MV-4-11 (cell line): ENCODE measurements at places on chromosomes 12 and 14.

DNA sequence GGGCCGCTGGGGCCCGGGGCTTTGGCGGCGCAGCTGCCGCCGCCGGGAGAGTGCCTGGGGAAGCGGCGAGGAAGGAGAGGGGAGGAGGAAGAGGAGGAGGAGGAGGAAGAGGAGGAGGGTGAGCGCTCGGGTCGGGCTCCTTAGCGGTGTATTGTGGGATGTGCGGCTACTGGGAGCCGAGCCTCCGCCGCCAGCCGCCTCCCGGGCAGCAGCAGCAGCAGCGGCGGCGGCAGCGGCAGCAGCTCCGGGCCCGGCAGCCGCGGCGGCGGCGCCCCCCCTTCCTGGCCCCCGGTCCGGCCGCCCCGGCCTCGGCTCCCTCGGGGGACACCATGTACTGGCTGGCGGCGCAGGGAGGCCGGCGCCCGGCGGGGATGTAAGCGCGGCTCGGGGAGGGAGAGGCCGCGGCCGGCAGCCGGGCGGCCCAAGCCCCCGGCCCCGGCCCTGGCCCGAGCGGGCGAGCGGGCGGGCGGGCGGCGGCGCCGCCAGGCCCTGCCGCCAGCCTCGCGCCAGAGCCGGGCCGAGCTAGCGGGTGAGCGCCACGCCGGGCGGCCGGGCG lies at the start of gene SETD1B:
Gene SETD1B (plus strand): TSS at position 149 of the 556 bp plus-strand sequence. CDS start 729 bp downstream, outside the sequence.
- peak; percentile 66 for DNase-seq

DNA sequence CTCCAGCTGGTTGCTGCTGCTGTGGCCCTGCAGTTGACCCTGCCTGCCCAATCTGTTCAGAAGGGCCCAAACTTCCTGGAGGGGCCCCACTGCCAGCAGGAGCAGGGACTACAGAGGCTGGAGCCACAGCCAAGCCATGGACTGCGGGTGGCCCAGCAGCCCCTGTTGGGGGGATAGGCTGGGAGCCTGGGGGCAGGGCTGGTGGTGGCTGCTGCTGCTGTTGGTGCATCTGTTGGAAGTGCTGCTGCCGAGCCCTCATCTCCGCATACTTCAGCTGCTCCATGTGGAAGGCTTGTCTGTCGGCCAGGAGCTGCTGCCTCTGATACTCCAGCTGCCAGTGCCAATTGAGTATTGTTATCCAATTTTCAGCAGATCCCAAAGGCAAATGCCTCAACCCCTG lies 7.2 kb downstream of the MYL6 start:
- DNase-seq = no peak

DNA sequence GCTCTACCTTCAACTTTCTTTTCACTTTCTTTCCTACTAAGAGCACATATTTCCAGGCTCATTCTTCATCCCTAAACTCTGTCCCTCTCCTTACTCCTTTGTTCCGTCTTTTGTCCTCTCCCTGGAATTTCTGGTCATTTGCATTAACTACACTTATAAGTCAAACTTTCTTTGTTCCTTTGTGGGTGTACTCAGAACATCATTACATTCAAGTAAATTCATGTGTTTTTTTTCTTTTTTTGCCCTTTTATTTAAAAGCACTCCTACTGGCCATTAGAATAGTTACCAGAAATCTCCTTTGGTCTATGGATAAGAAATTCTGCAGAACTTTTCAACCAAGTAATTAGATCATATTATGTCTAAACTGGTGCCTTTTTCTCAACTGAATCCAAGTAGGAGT lies 802.6 kb downstream of the DIO2 start:
- DNase-seq = no peak

- no peak for DNase-seq
Measured at GRCh38 chr14:75470238-75470797, 42.5 kb downstream of the JDP2 start.

DNA sequence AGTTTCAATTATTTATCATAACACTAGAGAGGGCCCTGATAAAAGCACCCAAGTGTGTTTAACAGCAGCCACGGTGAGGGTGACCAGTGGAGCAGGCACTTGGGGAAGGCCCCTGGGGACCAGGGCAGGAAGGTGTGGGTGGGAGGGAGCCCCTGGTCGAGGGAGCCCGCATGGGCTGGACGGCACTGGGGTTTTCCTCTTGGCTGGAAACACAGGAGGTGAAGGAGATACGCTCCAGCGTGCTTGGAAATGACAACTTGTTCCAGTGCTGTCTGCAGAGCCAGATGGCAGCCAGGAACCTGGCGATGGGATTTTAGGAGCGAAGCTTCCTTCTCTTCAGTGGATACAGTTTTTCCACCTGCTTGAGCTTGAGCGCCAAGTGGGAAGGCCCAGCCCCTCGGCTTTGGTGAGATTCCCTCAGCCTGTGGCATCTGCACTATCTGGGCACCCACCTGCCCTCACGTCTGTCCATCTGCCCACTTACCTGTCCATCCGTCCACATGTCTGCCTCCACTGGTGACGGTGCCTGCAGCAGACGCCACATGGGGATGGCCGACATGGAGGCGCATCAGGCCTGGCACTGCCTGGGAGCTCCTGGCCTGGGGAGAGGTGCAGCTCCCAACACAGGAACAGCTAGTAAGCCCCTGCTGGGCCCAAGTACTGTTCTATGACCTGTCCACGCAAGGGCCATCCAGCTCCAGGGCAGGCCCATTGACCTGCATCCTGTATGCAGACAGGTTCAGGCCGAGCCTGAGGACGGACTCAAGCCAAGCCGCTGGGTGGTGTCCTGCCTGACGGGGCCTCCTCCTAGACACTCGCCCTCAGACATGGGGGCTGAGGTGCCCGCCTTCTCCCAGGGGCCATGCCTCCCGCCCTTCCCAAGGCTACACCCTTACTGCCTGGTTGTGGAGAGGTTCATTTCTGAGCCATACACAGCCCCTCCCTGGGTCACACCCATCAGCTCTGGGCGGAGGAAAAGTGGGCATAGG lies 192.2 kb upstream of the C14orf180 start:
- no peak for DNase-seq

GRCh38 chr14:68610251-68610793 lies 182.5 kb downstream of the ZFP36L1 start:
- DNase-seq = no peak

DNA sequence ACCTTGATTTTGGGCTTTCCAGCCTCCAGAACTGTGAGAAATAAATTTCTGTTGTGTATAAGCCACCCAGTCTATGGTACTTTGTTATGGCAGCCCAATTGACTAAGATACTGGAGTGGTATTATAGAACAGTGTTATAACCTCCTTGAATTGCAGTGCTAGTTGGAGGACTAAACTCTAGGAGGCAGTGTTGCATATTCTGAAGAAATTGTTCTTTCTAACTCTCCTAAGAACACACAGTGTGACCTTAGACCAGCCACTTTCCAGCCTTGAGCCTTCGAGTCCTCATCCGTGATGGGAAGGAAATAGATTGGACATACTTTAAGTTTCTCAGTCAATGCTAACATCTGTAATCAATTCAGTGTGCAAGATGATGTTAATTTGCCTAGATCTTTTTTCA lies 22.4 kb upstream of the LRRC10 start:
- DNase-seq = no peak

DNA sequence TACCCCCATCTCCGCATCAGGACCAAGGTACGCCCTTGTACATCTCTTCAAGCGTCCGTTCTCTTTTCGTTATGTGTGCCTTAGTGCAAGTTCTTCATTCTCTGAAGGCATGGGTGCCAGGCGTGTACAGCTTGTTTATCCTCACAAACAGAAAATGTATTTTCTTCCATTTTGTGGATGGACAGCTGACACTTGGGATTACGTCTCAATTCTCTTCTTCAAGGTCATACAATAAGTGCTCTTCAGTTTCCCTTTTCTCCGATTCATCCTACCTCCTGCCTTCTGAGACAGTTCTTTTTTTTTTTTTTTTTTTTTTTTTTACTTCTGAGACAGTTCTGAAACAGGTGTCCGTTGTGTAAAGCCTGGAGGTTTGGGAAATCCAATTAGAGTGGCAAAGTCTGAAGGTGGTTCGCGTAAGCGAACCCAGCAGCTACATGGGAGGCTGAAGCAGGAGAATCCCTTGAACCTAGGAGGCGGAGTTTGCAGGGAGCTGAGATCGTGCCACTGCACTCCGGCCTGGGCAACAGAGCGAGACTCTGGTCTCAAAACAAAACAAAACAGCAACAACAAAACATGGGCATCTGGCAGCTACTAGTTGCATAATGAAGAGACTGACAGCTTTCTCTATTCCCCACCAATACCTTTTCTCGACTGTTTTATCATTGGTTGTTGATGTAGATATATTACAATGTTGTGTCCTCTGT lies 734 bp downstream of the COX6A1 start:
- no peak for DNase-seq

GRCh38 chr12:26519462-26519861 lies 313.5 kb downstream of the ITPR2 start:
- no peak for DNase-seq

GRCh38 chr12:124369827-124370378 lies 75.0 kb downstream of the RFLNA start:
- DNase-seq = no peak

GRCh38 chr12:76450690-76451089 lies 102.5 kb upstream of the BBS10 start:
- peak; percentile 10 for DNase-seq

- DNase-seq = no peak
Measured at GRCh38 chr14:68546839-68547238, 246.0 kb downstream of the ZFP36L1 start.

DNA sequence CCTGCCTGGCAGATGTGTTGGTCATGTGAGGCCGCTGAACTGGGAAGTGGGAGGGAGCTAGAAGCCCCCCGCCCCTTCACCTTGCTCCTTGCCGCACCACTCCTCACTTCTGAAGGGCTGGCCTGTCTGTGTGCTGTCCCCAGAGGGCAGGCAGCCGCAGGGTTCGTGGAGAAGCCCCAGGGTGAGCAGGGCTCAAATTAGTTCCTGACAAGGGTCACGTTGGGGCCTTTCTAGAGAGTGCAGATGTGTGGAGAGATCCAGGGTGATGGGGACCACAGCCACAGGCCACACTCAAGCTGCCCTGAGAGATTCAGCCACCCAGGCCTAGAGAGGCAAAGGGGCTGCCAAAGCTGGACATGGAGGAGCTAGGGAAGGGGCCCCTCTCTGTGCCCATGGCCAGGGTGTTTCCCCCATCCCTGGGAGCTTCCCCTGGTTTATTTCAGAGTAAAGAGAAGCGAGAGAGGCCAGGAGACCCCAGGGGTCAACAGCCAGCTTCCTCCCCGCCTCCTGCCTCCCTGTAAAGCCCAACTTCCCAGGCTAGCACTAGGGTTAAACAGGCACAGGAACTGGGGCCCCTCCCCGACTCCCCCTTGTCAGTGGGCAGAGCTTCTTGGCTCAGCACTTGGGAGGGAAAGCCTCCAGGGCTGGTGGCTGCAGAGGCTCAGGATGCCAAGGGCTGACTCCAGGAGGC lies 16.2 kb downstream of the SLC25A29 start:
- DNase-seq = no peak

- DNase-seq = no peak
Measured at GRCh38 chr14:57380935-57381334, 9.5 kb upstream of the NAA30 start.

DNA sequence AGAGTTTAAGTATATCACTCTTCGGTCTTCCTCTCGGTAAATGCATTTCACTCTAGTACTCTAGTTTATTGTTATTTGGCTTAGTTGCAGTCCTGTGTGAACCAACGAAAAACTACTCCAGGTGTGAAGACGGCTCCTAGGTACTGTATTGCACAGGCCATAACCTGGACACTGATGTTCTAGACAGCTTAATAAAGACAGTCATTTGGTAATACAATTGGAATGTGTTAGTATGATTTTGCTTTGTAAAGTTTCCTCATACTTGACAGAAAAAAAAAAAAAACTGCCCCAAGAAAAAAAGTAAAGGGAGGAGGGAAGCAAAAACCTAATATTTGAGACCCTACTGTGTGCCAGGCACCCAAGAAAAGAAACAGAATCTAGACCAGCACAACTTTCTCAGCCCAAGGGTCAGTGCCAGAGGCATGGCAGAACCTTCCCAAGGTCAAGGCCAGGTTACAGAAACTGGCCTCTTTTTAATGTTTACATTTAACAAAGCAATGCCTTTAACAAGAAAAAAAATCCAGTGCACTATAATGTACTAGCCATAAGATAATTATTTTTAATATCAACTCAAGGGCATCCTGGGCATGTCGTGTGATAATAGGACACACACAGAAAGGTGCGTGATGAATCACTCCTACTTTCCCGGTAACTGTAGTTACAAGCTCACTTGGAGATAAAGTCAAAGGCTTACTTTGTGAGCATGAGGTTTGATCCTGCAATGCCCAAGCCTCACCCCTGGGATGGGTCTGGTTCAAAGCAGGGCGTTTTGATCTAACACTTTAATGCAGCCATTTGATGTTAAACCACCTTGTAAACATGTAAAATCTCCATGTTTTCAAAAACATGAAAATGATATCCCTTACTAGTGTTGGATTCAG lies 110.6 kb downstream of the BMP4 start:
- no peak for DNase-seq

DNA sequence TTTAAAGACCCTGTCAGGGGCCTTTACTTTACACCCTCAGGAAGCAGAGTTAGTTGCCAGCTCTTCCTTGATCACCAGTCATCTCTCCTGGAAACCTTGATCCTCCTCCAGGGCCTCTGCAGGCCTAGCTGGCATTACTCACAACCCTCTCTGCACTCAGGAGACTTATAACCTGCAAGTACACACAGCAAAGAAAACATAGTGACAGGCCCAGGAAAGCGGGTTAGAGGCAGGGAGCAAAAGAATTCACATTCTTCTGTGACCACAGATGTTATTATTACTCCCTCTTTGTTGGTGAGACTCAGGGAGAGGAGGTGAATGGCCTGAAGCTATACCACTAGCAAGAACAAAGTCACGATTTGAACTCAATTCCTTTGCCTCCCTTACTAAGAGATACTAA lies 87.4 kb downstream of the OR11H12 start:
- no peak for DNase-seq

DNA sequence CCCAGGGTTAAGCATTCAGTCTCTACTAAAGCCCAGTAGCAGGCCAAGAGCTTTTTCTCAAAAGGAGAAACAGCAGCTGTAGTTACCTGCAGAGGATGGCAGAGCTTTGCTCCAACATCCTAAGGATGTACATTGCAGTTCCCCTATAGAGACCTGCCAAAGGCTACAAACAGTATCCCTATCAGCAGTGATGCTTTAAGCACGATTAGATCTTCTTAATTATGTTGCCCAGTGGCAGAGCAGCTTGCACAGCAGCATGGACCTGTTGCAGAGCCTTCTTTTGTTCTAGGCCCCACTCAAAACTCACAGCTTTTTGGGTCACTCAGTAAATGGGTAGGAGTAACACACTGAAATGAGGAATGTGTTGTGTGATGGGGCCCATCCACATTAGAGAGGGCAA lies 46.4 kb upstream of the CRY1 start:
- DNase-seq = no peak

- no peak for DNase-seq
Measured at GRCh38 chr14:50354527-50354926, 42.2 kb downstream of the CDKL1 start.

DNA sequence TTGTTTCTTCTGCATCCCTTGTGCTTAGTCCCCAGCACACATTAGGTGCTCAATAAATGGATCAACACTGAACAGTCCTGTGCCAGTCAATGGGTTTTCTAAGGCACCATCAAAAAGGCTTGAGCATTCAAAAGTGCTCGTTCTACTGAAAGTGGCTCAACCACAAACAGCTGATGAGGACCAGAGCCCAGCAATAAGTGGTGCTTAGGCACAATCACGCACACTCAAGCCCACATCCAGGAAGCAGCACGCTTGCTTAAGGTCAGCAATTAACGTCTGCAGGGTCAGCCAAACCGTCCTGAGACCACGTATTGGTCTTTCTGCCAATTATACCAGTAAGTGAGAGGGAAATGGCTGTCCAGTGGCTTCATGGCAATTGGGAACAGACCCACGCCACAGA lies 56.5 kb downstream of the PRIMA1 start:
- peak; percentile 39 for DNase-seq
